ENCODE measurements at places on chromosomes 12 and 14.

- no peak for DNase-seq
Measured at GRCh38 chr14:56797569-56798446, 12.5 kb downstream of the OTX2 start.

DNA sequence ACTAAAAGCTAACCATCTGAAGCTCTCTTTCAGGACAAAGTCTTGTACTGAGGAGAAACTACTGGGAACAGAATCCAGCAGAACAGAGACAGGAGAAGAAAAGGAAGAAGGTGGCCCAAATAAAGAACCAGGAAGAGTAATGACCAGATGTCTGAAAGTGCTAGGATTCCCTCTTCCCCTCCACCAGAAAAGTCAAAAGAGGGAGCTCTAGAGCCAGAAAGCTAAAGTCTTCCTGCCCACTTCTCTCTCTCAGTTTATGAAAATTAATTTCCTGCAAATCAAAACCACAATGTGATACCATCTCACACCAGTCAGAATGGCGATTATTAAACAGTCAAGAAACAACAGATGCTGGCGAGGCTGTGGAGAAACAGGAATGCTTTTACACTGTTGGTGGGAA, 47.2 kb downstream of the SPPL3 start:
- no peak for DNase-seq

GRCh38 chr12:93676408-93677194, 574 bp upstream of the CRADD start:
- DNase-seq, result no peak

GRCh38 chr12:98354520-98355035, 160.8 kb upstream of the TMPO start:
- no peak for DNase-seq

DNA sequence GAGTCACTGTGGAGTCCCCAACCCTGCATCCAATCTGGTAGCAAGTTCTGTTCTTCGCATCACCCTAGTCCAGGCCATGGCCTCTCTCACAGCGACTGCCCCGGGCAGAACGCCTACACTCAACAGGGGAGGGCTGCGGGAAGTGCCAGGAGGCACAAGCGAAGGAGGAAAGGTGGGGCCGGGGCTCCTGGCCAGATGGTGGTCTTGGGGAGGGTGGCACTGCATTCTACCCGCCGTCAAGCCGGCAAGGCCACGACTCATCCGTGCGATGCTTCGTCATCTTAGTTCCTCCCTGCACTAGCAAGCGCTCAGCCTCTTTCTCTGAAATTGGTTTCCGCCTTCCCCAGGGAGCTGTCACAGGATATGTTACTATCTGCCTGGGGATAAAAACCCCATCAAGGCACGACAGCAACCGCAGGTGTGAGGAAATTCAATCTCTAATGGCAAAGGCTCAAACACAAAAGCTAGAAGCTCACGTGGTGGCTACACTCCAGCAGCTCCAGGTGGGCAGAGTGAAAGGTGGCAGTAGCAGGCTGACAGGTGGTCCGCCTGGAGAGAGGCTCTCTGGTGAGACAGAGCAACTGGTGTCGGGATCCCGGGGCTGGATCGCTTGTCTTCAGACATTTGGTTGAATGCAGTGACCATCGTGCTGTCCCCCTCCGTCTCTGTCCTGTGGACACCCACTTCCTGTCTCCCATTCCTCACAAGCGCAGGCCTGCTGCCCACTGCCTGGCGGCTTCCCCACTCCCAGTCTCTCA, 34.1 kb downstream of the ACADS start:
- no peak for DNase-seq

Measured in activated CD4-positive, CD25-positive, alpha-beta regulatory T cell (primary cell).